ENCODE measurements at places on chromosomes 3 and 15. TPM values are rescaled to one million over a fixed set of nuclear protein-coding genes. Genes with fewer than 3 reads are reported as not detected.

- no peak overlapping the region for H3K27ac ChIP-seq
- H3K4me1 ChIP-seq, result peaks cover 9% of the 10 kb centered on the region
- H3K36me3 ChIP-seq, result no peaks in the 10 kb centered on the region
- no peak for DNase-seq
Observed at GRCh38 chr3:105806359-105806758, 62.5 kb downstream of the CBLB start.

- no peak overlapping the region for H3K4me3 ChIP-seq
- no peak overlapping the region for H3K27ac ChIP-seq
- DNase-seq, result no peak
- H3K36me3 ChIP-seq, result no peaks in the 10 kb centered on the region
- H3K4me1 ChIP-seq, result no peaks in the 10 kb centered on the region
Observed at GRCh38 chr15:29143909-29144635, 125.5 kb downstream of the NSMCE3 start.

DNA sequence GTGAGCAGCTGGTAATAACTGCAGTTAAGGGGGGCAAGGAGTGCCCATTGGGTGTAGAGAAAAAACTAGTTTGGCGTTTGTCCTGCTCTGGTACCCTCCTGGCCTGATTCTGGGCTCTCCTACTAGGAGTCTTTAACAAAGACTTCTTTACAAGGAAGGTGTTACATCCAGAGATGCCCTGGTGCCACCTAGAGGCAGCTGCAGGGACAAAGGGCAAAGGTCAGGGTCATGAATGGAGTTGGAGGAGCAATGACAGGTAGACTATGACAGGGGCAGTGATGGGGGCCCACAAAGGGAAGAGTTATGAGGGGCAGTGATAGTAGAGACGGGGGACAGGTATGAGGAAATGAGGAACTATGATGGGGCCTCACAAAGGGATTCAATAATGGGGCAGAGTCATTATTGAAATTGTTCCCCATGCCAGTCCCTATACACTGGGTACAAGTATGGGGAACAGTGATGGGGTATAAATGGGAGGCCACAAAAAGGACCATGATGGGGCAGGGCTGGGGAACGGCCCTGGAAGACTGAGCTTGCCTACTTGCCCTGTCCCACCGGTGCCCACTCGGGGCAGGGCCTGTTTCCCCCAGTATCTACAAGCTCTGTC, 7.9 kb downstream of the CCDC71 start:
- peaks cover 2% of the 10 kb centered on the region for H3K36me3 ChIP-seq
- H3K4me1 ChIP-seq, result no peaks in the 10 kb centered on the region
- no peak overlapping the region for H3K27ac ChIP-seq

DNA sequence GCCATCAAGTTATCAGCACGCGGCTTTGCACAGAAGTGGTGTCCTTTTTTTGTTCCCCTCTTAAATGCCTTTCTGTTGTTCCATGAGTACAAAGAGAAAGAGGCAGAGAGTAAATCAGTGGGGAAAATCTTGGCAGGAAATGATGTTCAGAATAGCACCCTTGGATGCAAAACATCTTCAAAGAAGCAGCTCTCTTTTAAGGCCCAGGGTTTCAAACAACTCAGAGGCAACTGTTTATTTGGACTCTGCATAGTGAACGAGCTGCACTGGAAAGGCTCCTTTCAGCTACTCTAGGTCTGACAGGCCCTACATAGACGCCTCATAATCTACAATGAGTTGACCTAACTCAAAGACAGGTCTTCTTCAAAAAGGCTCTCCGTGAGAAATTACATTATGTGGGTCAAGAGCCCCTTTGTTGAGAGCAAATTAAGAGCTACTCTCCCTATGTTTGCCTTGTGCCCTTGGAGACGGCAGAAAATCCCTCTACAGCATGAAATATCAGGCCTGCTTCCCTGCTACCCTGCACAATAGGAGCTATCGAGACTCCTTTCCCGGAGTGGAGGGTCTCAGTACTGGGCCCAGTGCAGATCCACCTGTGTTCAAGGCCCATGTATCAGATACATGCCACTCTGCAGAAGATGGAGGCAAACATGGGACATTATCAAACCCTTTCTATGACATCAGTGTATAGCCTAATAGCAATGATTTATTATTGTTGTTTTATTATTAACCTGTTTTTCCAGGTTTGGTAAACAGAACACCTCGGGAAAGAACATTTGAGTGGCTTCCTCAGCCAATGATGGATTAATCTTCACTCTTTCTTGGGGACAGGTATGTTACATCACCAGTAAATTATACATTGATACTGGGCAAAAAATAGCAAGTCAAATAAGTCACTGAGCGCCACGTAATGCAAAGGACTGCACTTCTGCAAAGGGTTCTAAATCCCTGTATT, 53.1 kb downstream of the HEG1 start:
- H3K36me3 ChIP-seq, result peaks cover 2% of the 10 kb centered on the region
- no peak overlapping the region for H3K4me3 ChIP-seq
- peaks cover 6% of the 10 kb centered on the region for H3K4me1 ChIP-seq

GRCh38 chr15:37080261-37080921, 20.0 kb downstream of the MEIS2 start:
- no peak overlapping the region for H3K4me3 ChIP-seq
- H3K27me3 ChIP-seq, result no peaks in the 10 kb centered on the region
- H3K27ac ChIP-seq, result no peak overlapping the region
- no peaks in the 10 kb centered on the region for H3K36me3 ChIP-seq
- no peak for DNase-seq
- 0 out of 2 replicates have a peak, but pooled peaks cover 6% of the 10 kb centered on the region for H3K4me1 ChIP-seq

GRCh38 chr15:56524915-56525314, 60.0 kb upstream of the MNS1 start:
- no peaks in the 10 kb centered on the region for H3K4me1 ChIP-seq
- no peaks in the 10 kb centered on the region for H3K27me3 ChIP-seq
- H3K27ac ChIP-seq, result no peak overlapping the region
- no peak overlapping the region for H3K4me3 ChIP-seq
- no peak for DNase-seq

DNA sequence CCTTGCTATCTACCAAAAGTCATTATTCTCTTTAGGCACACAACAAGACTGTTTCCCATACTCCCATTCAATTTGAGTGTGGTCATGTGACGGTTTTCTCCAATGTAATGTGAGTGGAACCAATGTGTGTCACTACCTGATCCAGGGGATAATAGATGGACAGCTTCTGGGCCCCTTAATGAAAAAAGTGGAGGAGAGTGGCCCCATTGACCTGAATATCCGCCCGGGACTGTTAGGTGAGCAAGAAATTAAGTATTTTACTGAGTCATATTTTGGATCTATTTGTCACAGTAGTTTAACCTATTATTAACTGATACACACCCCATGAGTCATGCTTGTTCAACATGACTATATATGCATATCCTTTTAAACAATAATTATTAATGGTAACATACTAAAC, 15.1 kb upstream of the ARID3B start:
- no peaks in the 10 kb centered on the region for H3K36me3 ChIP-seq
- peaks cover 7% of the 10 kb centered on the region for H3K4me1 ChIP-seq
- H3K27ac ChIP-seq, result no peak overlapping the region

DNA sequence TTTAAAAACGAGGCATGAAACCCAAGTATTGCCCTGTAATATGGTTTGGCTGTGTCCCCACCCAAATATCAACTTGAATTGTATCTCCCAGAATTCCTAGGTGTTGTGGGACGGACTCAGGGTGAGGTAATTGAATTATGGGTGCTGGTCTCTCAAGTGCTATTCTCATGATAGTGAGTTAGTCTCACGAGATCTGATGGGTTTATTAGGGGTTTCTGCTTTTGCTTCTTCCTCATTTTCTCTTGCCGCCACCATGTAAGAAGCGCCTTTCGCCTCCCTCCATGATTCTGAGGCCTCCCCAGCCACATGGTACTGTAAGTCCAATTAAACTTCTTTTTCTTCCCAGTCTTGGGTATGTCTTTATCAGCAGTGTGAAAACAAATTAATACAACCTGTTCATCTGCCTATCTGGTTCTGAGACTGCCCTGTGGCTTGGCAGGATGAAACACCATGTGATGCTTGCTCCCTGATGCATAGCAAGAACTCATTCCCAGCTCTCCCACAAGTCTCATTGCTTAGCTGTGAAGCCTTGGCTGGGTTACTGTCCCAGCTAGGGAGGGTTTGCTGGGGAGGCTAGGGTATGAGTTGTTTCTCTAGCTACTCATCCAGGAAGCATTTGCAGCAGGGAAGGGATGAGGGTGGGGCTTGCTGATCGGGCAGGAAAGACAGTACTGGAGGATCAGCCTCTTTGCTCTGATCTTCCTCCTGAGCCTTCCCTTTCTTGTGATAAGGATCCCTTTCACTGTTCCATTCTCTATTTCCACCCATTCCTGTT, 3.7 kb upstream of the SQOR start:
- H3K27ac ChIP-seq, result no peak overlapping the region
- H3K27me3 ChIP-seq, result peaks cover 20% of the 10 kb centered on the region
- H3K4me3 ChIP-seq, result no peak overlapping the region
- H3K4me1 ChIP-seq, result no peaks in the 10 kb centered on the region
- no peak for DNase-seq

GRCh38 chr3:189001559-189001958, 170.2 kb upstream of the TPRG1 start:
- H3K36me3 ChIP-seq, result no peaks in the 10 kb centered on the region
- DNase-seq, result no peak
- no peak overlapping the region for H3K4me3 ChIP-seq
- H3K27me3 ChIP-seq, result no peaks in the 10 kb centered on the region
- no peaks in the 10 kb centered on the region for H3K4me1 ChIP-seq

DNA sequence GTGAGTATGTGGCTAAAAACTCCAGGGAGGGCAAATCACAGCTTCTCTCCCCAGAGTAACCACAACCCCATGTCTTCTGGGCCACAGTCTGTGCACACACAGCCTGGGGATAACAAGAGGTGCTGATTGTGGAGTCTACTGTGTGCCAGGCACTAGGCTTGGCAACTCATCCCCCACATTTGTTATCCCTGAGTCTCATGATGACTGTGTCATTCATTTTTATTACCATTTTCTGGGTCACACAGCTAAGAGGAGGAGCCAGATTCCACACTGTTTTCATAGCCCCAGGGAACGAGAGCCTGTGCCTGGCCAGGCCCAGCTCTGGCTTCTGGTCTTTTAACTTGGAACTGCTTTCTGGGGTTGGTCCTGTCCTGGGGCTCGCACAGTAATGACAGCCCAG, 34.5 kb downstream of the ESYT3 start:
- H3K27me3 ChIP-seq, result no peaks in the 10 kb centered on the region
- DNase-seq, result peak; percentile 29
- H3K36me3 ChIP-seq, result no peaks in the 10 kb centered on the region
- no peaks in the 10 kb centered on the region for H3K4me1 ChIP-seq
- no peak overlapping the region for H3K4me3 ChIP-seq
- no peak overlapping the region for H3K27ac ChIP-seq

GRCh38 chr3:64932666-64933342, 245.0 kb upstream of the ADAMTS9 start:
- no peak overlapping the region for H3K4me3 ChIP-seq
- no peak overlapping the region for H3K27ac ChIP-seq
- no peaks in the 10 kb centered on the region for H3K4me1 ChIP-seq
- no peak for DNase-seq
- H3K36me3 ChIP-seq, result no peaks in the 10 kb centered on the region

GRCh38 chr3:79414806-79415205, 353.0 kb downstream of the ROBO1 start:
- no peak for DNase-seq
- no peak overlapping the region for H3K4me3 ChIP-seq
- no peak overlapping the region for H3K27ac ChIP-seq
- H3K36me3 ChIP-seq, result no peaks in the 10 kb centered on the region

DNA sequence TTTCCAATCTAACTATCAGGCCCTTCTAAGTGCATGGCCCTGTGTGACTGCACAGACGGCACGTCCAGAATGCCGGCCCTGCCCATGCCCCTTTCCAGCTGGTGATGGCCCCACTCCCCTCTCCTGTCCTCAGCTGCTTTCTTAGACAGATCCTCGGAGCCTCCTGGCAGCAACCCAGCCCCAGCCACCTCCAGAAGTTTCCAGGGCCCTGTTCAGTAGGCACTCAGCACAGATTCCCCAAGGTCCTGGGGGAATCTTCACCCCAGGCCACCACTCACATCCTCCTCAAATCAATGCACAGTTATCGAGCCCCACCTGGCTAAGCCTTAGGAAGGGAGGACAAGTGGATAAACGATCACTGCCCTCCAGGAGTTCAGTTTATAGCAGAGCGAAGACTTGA, 1.4 kb upstream of the CRABP1 start:
- no peak overlapping the region for H3K27ac ChIP-seq
- DNase-seq, result no peak
- H3K27me3 ChIP-seq, result peaks cover 24% of the 10 kb centered on the region
- H3K4me3 ChIP-seq, result no peak overlapping the region
- peaks cover 13% of the 10 kb centered on the region for H3K4me1 ChIP-seq
- H3K36me3 ChIP-seq, result peaks cover 8% of the 10 kb centered on the region

GRCh38 chr15:68374168-68374745, 57.7 kb downstream of the ITGA11 start:
- no peaks in the 10 kb centered on the region for H3K27me3 ChIP-seq
- H3K27ac ChIP-seq, result no peak overlapping the region
- DNase-seq, result no peak
- H3K36me3 ChIP-seq, result no peaks in the 10 kb centered on the region
- no peaks in the 10 kb centered on the region for H3K4me1 ChIP-seq

GRCh38 chr15:29968099-29968894, 114.5 kb upstream of the GOLGA8J start:
- no peak for DNase-seq
- peaks cover 16% of the 10 kb centered on the region for H3K27me3 ChIP-seq
- no peak overlapping the region for H3K27ac ChIP-seq
- peak overlapping the region; percentile 38 for H3K4me3 ChIP-seq
- H3K36me3 ChIP-seq, result no peaks in the 10 kb centered on the region

GRCh38 chr15:66619152-66619903, 53.5 kb upstream of the LCTL start:
- peaks cover 18% of the 10 kb centered on the region for H3K4me1 ChIP-seq
- no peaks in the 10 kb centered on the region for H3K36me3 ChIP-seq

- no peaks in the 10 kb centered on the region for H3K27me3 ChIP-seq
- peak; percentile 44 for DNase-seq
- no peak overlapping the region for H3K27ac ChIP-seq
- H3K36me3 ChIP-seq, result no peaks in the 10 kb centered on the region
Observed at GRCh38 chr15:57302640-57303257, 73.6 kb upstream of the CGNL1 start.

GRCh38 chr15:99126131-99126588, 21.3 kb downstream of the SYNM start:
- H3K27me3 ChIP-seq, result no peaks in the 10 kb centered on the region
- H3K36me3 ChIP-seq, result no peaks in the 10 kb centered on the region
- no peak overlapping the region for H3K4me3 ChIP-seq
- H3K27ac ChIP-seq, result no peak overlapping the region
- peaks cover 18% of the 10 kb centered on the region for H3K4me1 ChIP-seq

GP5 gene
- total RNA-seq, result 0.13 TPM

ALDH1A2 gene
- 0.31 TPM for total RNA-seq

VIPR1 gene
- 11.3 TPM for total RNA-seq

C3orf70 gene
- 1.8 TPM for total RNA-seq

LRRN1 gene
- total RNA-seq, result 199 TPM

CERS3 gene
- total RNA-seq, result 0.29 TPM

CKMT1A gene
- 35.0 TPM for total RNA-seq

MST1R gene
- 4.8 TPM for total RNA-seq

TF gene
- total RNA-seq, result 0.06 TPM

RPN1 gene
- total RNA-seq, result 204 TPM

SMAD6 gene
- 7.0 TPM for total RNA-seq

KPNA1 gene
- 59.0 TPM for total RNA-seq

CCR8 gene
- not detected for total RNA-seq

TMEM212 gene
- total RNA-seq, result not detected

SLC28A1 gene
- total RNA-seq, result not detected

ROBO2 gene
- total RNA-seq, result 2.0 TPM

ALPK3 gene
- total RNA-seq, result 19.2 TPM

ITIH3 gene
- total RNA-seq, result not detected

CASR gene
- 0.58 TPM for total RNA-seq

ARGFX gene
- total RNA-seq, result not detected

SPTSSB gene
- 33.4 TPM for total RNA-seq

BNC1 gene
- total RNA-seq, result 0.99 TPM
